ENCODE measurements at places on chromosomes 11 and 22. TPM values are rescaled to one million over a fixed set of nuclear protein-coding genes. Genes with fewer than 3 reads are reported as not detected.

Gene HBG2
- total RNA-seq: not detected

Gene CNTF
- 0.82 TPM for total RNA-seq

Gene SCGB1C1
- total RNA-seq: not detected

Gene SERHL2
- 2.2 TPM for total RNA-seq

Gene DDI1
- total RNA-seq: not detected

Gene BTBD18
- not detected for total RNA-seq

Gene PANX2
- 0.90 TPM for total RNA-seq

Gene TRIM29
- total RNA-seq: not detected

Gene HORMAD2
- not detected for total RNA-seq

Gene SLC22A6
- total RNA-seq: not detected

Gene SAA2
- total RNA-seq: not detected

Gene TMEM191B
- 0.36 TPM for total RNA-seq

Gene CECR2
- total RNA-seq: not detected

- DNase-seq: peak; percentile 67
These were observed 78.8 kb downstream of the DDIAS start for GRCh38 chr11:82980292-82980691.

DNA sequence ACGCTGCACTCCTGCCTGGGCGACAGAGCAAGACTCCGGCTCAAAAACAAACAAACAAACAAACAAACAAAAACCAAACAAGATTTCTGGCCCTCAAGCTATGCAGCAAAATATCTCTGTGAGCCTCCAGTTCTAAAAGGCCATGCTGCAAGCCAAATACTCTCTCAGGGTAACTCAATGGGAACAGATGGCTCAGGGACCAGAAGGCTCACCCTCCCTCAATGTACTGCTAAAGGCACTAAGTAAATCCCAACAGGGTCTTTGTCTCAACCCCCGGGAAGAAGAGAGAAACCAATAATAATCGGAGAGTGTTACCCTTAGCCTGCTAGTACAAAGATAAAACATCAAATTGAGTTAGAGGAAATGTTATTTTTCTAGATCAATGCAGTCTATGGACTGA is 119.7 kb upstream of the ZC3H12C start:
- DNase-seq: no peak

- no peak for DNase-seq
These were observed 2.5 kb upstream of the RASGRP2 start for GRCh38 chr11:64746486-64746885.

- DNase-seq: peak; percentile 70
These were observed 40.3 kb downstream of the BUD13 start for GRCh38 chr11:116732271-116733042.

GRCh38 chr11:102647430-102647829 is 22.3 kb upstream of the MMP20 start:
- peak; percentile 36 for DNase-seq

DNA sequence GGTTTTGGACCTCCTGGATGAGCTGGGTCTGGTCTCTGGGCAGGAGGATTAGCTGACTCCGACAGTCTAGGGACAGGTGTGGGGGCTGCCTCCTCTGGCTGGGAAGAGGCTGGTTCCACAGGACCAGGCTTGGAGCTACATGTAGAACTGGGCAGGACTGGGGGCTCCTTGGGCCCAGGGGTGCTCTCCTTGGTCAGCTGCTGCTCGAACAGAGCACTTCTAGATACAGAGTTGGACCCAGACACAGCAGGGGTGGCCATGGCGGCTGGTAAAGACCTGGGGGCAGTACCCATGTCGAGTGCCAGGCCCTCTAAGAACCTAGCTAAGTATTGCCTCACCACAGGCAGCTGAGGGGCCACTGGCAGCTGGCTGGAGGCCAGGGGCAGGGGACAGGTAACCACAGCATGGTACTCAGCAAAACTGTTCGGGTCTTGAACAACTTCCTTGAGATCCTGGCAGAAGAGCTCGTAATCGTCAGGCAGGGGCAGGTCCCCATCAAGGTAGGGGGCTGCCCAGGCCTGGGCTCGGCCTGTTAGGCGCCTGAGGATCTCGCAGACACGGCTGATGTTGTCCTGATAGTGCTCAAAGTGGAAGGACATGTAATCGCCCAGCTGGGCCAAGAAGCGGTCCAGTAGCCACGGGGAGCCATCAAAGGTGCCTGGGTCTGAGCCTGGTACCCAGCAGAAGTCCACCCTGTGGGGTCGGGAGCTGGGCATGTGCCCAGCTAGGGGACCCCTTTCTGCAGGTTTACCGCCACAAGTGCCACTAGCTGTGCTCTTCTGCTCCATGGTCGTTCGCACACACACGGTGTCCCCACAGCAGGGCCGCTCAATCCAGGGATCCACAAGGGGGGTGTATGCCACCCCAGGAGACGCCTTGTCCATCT is 3.1 kb downstream of the GNB1L start:
- no peak for DNase-seq

DNA sequence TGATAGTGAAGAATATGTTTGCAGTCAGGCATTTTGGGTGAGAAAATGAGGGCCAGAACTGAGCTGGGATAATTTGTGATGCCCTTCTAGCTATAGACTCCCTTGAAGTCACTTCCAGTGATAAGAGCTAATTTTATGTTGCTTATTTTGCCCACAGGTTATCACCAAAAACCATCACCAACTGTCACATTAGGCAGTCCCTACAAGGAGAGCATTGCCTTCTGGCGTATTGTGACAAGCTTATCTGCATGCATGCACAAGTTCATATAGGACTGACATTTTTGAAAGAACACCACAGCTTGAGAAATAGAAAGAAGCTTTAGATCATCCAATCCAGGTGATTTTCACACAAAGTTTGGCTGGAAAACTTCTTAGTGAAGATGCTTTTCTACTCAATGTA is 735.3 kb upstream of the RAG2 start:
- no peak for DNase-seq

- no peak for DNase-seq
These were observed 50.5 kb downstream of the SCUBE1 start for GRCh38 chr22:43292630-43293018.

DNA sequence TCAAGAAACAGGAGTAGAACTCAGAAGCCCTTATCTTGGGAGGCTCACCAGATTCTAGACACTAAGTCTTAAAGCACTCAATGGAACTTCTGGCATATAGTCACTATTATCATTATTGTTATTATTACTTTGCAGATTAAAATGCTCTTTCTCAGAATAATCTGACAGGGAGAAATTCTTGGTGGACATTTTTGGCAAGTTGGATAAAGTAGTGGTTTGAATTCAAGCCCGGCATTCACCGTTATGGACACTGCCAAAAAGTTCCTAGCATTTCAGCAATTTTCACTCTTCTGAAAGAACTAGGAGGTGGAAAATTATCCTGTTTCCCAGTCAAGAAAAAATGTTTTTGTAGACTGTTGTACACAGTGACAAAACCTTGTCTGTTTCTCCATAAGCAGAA is 179.6 kb upstream of the ISX start:
- DNase-seq: peak; percentile 2

DNA sequence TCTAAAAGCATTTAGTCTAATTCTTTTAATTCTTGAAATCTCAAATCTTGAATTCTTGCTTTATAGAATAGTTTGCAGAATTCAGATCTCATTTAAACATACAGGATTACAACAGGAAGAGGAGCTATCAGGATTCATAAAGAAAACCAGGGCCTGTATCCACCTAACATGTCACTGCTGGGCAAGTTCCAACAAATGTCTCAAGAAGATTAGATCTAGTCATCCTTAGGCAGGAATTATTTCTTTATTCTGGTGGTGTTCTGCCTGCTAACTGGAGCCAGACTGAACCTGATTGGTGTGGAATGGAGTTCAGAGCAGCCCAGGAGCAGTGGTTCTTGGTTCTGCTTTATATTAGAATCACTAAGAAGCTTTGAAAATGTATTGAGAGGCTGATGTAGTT is 500.7 kb downstream of the LRRC4C start:
- DNase-seq: no peak

DNA sequence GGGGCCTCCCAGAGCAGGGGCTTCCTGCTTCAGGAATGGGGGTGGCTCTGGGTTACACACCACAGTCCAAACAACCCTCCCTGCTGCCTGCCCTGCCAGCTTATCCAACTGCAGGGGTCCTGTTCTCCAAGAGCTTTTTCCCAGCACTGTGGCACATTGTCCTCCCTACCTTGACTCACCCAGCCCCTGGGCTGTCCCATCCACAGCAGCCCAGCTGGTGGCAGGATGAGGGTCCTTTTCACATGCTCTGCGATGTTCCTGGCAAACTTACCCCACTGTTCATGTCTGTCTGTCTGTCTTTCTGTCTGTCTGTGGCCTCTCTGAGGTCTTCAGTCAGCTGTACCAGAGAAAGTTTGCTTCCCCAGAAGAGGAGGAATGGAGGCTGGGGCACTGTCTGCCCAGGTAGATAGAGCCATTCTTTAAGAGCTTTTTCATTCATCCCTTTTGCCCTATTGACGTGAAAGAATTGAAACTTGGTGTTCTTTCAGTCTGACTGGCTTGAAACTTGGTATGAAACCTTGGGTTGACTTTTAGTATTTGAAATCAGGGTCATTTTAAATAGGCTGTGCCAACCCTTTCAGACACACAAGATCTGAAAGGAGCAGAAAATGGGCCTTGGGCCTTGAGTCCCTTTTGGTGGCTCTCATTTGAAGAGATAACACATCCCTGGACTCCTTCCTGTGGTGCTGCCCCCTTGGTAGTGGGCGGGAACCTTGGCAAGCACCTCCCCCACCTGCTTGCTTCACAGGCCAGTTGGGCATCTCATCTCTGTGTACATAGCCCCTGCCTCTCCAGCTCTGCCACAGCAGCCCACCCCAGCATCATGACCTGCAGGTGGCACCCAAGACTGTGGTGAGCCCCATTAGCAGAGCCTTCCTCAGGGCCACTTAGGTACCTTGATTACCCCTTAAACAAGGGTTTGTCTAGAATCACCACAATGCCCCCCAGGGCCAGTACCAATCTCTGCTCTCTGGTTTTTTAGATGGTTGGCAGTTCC is 74.6 kb upstream of the SUSD2 start:
- peak; percentile 6 for DNase-seq

GRCh38 chr11:115607621-115608221 is 103.5 kb upstream of the CADM1 start:
- DNase-seq: no peak

DNA sequence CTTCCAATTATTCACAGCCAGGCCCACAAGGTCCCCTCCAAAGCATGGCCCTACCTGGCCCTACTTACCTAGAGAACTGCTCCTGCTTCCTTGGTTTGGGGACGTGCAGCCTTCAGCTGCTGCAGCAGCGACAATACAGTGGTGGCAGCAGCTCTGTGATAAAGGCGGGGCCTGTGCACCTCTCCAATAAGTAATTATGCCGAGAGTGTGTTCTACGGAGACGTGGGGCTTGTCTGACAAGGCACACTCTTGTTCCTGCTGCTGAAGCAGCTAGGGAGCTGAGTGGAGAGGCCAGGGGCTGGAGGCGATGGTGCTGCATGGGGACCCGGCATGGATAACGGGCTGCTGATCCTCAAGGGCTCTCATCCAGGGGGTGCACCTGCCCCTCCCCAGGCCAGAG is 98.0 kb upstream of the THY1 start:
- DNase-seq: no peak

DNA sequence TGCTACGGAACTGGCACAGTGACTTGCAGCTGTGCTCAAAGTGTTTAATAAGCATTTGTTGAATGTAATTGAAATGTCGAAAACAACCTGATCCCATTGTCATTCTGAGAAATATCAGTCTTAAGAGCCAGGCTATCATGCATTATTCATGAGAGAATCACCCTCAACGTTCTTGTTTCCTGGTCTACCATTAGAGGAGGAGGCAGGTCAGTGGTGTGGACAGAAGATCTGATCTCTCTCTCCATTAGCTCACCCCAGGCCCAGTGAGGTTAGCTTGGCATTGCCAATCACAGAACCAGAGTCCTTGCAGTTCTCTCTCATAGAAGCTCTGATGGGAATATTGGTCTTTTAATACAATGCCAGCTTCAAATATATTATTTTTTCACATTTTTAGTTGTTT is 121.1 kb upstream of the SPON1 start:
- no peak for DNase-seq

DNA sequence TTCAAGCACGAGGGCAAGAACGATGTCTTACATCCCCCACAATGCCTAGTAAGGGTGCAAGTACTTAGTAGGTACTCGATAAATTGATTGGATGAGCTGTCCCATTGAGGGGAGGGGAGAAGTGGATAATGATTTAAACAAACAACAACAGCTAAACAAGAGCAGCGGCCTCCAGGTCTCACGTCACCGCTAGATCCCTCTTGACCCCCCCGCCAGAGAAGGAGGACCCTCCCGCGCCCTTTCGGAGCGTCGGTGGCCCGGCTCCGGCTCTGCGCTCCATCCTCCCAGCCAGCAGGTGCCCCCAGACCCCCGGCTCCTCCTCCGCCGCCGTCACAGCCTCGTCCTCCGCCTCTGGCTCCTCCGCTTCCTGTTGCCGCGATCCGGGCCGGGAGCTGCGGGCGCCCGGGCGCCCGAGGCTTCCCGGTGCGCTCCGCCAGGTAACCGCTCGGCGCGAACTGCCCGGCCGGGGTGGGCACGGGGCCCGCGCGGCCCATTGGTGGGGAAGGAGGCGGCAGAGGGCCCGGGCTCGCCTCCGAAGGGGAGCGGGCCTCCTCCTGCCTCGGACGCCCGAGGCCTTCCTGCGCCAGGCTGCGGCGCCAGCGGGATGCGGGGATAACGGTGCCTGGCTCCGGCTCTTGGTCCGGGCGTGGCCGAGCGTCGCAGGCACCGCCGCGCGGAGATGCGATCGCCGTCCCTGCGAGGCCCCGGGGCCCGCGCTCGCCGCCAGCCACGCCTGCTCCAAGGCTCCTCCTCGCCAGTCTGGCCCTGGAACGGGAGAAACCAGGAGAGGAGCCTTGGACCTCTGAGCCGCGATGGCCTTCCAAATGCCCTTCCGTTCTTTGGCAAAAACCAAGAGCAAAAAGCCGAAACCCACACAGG is at the start of gene TLCD5:
TSS of gene TLCD5 (plus strand) at position 368 of the 879 bp plus-strand sequence. CDS start 2,143 bp downstream, outside the sequence.
- peak; percentile 52 for DNase-seq

GRCh38 chr11:34330653-34331052 is 27.2 kb downstream of the ABTB2 start:
- DNase-seq: no peak

DNA sequence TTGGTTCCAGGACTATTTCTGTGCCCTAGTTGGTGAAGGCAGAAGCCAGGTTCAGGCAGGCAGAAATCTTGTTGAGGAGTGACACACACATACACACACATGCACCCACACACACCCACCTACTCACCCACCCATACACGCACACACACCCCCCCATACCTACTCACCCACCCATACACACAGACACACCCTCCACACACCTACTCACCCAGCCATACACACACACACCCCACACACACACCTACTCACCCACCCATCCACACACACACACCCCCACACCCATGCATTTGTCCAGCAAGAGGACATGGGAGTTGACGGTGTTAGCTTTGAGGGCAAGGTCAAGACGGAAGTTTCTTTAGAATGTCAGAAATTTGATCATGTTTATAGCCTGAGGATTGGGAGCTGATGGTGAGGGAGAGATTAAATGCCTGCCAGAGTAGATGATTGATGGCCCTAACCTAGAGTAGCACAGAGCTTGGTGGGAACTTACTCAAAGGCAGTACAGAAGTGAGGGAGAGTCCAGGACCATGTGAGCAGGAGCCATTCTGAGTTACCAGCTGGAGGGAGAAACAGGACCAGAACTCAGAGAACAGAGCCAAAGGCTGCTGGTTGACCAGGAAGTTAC is 68.9 kb downstream of the CYB5R2 start:
- DNase-seq: peak; percentile 36

Data from fibroblast of the aortic adventitia (primary cell).